ENCODE measurements at places on chromosomes 3 and 15.
A peak's percentile ranks its signal among the peaks of the same experiment; 100 is the strongest.

DNA sequence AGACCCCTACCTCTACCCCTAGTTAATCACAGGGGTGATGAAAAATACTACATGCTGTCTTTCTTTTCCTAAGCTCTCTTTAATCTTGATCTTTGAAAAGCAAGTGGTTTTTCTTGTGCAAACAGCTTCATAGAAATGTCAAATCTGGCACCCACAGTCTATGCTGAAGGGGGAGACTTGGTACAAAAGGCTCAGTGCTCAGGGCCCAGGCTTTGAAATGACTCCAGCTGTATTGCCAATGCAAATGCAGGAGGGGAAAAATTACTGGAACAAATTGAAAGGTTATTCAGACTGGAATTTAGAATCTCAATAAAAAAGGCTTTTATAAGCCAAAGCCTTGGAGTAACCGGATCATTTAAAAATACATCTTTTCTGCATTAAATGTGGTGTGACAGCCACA is 223.9 kb downstream of the LRTM1 start:
- no peaks in the 10 kb centered on the region for H3K36me3 ChIP-seq
- no peaks in the 10 kb centered on the region for H3K27me3 ChIP-seq
- H3K27ac ChIP-seq: no peak overlapping the region
- no peak overlapping the region for H3K4me3 ChIP-seq
- no peaks in the 10 kb centered on the region for H3K4me1 ChIP-seq

GRCh38 chr3:98233468-98233867 is 30.6 kb upstream of the OR5H6 start:
- no peak overlapping the region for H3K4me3 ChIP-seq
- H3K27me3 ChIP-seq: no peaks in the 10 kb centered on the region
- no peaks in the 10 kb centered on the region for H3K36me3 ChIP-seq
- no peak for DNase-seq
- H3K4me1 ChIP-seq: no peaks in the 10 kb centered on the region

GRCh38 chr3:194321693-194322640 is 29.2 kb downstream of the CPN2 start:
- no peak overlapping the region for H3K27ac ChIP-seq
- no peaks in the 10 kb centered on the region for H3K27me3 ChIP-seq
- H3K4me3 ChIP-seq: no peak overlapping the region
- H3K36me3 ChIP-seq: no peaks in the 10 kb centered on the region
- H3K4me1 ChIP-seq: peaks cover 9% of the 10 kb centered on the region

GRCh38 chr15:33551860-33552259 is 241.1 kb downstream of the RYR3 start:
- H3K36me3 ChIP-seq: no peaks in the 10 kb centered on the region
- no peaks in the 10 kb centered on the region for H3K4me1 ChIP-seq
- no peak for DNase-seq
- no peaks in the 10 kb centered on the region for H3K27me3 ChIP-seq
- H3K4me3 ChIP-seq: no peak overlapping the region
- H3K27ac ChIP-seq: no peak overlapping the region

GRCh38 chr3:12237912-12238650 is 50.8 kb upstream of the PPARG start:
- peaks cover 10% of the 10 kb centered on the region for H3K4me1 ChIP-seq
- no peak for DNase-seq
- no peak overlapping the region for H3K4me3 ChIP-seq
- H3K36me3 ChIP-seq: no peaks in the 10 kb centered on the region
- no peaks in the 10 kb centered on the region for H3K27me3 ChIP-seq

DNA sequence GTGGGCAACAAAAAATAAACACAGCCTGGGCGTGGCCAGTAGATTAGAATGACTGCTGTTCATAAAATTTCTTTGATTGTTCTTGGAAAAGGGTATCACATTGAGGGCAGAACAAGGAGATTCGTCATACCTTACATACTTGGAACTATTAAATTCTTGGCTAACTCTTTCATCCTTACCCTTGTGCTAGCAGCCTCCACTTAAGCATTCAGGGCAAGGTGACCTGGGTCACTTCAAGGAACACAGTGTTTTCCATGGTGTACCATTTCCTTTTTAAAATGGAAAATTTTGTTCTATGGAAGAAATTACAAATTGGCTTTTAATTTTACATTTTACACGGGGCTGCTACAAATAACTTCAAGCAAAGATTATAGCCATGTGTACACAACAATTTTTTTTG is 60.8 kb downstream of the MINDY4B start:
- no peaks in the 10 kb centered on the region for H3K27me3 ChIP-seq
- DNase-seq: no peak
- no peaks in the 10 kb centered on the region for H3K36me3 ChIP-seq
- H3K4me1 ChIP-seq: no peaks in the 10 kb centered on the region

- DNase-seq: no peak
- H3K36me3 ChIP-seq: no peaks in the 10 kb centered on the region
- no peaks in the 10 kb centered on the region for H3K4me1 ChIP-seq
- no peaks in the 10 kb centered on the region for H3K27me3 ChIP-seq
Observed at GRCh38 chr15:29921130-29921601, 98.9 kb upstream of the TJP1 start.

GRCh38 chr3:195058336-195059005 is 212.5 kb downstream of the XXYLT1 start:
- H3K27me3 ChIP-seq: no peaks in the 10 kb centered on the region
- H3K36me3 ChIP-seq: no peaks in the 10 kb centered on the region
- peak overlapping the region; percentile 40 for H3K27ac ChIP-seq
- H3K4me3 ChIP-seq: no peak overlapping the region
- H3K4me1 ChIP-seq: no peaks in the 10 kb centered on the region
- DNase-seq: no peak

DNA sequence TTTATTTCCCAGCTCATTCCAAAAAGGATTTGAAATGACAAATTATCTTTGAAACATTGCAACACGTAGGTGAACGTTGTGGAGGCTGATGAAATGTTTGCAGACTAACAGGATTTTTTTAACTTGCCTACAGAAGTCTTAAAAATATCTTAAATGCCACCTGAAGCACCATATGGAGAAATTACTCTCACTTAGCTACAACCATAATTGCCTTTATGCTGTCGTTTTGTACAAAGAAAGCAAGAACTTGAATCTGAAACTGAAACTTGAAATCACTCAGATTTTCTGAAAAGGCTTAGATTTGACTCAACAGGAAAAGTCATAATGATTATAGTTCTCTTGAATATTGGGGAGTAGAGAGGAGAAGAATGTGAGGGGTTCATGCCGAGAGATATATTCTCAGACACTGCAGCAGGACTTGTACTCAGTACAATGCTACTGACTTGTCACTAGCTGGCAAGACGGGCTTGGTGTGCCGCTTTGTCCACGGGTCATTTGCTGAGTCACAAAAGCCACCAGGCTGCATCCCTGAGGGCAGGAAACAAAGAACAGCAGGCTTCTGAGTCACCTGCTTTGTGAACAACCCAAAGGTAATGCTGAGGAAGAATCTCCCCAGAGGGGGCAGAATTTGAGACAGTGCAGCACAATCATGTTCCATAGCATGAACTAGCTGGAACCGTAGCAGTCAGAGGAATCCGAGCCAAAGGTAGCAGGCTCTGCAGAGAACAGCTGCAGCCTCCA is 7.1 kb upstream of the FMN1 start:
- no peaks in the 10 kb centered on the region for H3K4me1 ChIP-seq
- DNase-seq: peak; percentile 81
- no peak overlapping the region for H3K4me3 ChIP-seq
- H3K36me3 ChIP-seq: no peaks in the 10 kb centered on the region
- no peaks in the 10 kb centered on the region for H3K27me3 ChIP-seq
- H3K27ac ChIP-seq: no peak overlapping the region

DNA sequence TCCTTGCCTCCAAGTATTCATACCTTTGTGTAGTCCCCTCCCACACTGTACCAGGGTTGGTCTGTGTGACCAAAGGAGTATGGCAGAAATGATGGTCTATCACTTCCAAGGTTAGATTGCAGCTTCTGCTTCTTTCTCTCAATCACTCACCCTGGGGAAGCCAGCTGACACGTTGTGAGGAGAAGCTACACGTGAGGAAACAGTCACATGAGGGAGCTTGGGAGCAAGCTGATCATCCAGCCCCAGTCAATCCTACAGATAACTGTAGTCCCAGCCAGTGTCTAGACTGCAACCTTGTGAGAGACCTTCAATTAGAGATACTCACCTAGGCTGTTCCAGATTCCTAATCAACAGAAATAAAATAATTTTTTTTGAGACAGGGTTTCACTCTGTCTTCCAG is 6.2 kb upstream of the ZNF774 start:
- H3K4me3 ChIP-seq: no peak overlapping the region
- no peaks in the 10 kb centered on the region for H3K36me3 ChIP-seq
- no peaks in the 10 kb centered on the region for H3K27me3 ChIP-seq

DNA sequence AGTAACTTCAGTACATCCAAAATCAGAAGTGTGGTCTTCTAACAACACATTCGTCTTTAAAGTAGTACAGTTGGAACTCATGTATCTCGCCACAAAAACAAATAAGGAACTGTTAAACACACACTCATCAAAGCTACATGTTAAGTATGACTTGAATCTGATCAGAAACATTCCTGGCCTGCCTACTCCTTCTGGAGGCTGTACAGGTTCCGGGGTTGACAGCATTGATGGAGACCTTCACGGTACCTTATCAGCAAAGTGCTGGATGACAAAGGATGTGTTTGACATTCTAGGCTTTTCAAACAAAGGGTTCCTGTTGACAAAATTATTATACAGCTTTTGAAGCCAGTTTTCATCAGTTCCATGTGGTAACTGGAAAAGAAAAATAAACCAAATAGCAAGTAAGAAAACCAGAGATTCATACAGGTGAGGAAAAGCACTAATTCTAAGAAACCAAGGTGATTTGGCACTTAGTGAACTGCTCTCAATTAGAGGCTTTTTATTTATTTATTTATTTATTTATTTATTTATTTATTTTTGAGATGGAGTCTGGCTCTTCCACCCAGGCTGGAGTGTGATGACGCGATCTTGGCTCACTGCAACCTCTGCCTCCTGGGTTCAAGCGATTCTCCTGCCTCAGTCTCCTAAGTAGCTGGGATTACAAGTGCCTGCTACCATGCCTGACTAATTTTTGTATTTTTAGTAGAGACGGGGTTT is 44.3 kb downstream of the MYO5C start:
- DNase-seq: no peak
- no peaks in the 10 kb centered on the region for H3K4me1 ChIP-seq
- no peaks in the 10 kb centered on the region for H3K36me3 ChIP-seq
- H3K4me3 ChIP-seq: no peak overlapping the region

DNA sequence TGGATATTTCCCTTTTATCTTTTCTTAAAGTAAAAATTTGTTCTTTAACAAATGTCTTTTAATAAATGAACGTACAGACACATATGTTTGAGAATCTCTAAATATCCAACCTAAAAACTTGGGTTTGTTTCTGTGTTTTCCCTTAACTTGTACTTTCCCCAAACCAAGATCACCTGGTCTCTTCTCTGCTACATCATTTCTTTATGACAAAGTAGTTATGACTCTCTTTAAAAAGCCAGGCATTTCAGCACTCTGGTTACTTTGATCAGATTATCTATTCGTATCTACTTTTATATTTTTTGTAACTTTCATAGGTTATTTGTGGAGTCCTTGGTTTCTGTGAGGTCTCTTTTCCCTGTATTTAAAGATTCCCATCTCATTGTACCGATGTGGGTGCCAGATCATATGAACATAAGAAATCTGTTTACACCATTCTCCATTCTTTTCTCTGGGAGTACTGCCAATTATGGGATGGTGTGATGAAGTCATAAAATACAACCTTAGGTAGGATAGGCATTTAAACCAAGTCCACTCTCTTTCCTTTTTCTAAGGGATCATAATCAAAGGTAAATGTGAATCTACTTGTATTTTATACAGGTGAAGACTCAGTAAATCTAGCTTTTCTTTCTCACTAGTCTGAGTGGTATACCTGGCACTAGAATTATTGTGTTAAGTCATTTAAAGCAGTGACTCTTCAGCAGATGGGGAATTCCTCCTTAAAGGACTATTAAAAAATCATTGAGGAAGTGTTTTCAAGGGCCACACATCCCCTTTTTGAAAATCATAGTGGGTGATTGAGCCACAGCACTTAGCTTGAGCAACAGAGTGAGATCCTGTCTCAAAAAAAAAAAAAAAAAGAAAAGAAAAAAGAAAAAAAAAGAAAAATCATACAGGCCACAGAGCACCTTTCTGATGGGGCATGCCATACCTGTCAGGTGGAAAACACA is 12.4 kb upstream of the NFKBIZ start:
- H3K4me1 ChIP-seq: no peaks in the 10 kb centered on the region
- DNase-seq: no peak
- no peaks in the 10 kb centered on the region for H3K36me3 ChIP-seq
- H3K27me3 ChIP-seq: no peaks in the 10 kb centered on the region

- H3K36me3 ChIP-seq: no peaks in the 10 kb centered on the region
- DNase-seq: no peak
- H3K4me1 ChIP-seq: no peaks in the 10 kb centered on the region
Observed at GRCh38 chr3:146058241-146058640, 102.7 kb downstream of the PLOD2 start.

DNA sequence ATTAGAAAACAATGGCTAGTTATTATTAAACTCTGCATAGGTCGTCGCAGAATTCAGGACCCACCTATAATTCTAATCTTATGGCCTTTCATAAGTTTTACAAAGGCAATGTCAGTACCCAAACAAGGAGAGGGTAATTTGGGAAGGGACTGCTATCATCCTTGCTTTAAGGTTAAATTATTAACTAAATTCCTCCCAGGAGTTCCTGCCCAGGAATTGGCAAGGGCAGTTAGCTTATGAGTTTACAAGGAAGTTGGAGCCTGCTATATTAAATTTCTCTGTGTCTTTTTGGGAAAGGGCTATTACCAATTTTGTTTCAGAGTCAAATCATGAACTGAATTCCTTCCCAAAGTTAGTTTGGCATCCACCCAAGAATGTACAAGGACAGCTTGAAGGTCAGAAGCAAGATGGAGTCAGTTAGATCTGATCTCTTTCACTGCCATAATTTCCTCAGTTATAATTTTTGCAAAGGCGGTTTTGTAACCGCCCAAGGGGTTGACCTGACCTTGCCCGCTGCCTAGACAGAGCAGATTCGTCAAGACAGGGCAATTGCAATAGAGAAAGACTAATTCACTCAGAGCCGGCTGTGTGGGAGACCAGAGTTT is 45.3 kb upstream of the LHFPL4 start:
- no peaks in the 10 kb centered on the region for H3K27me3 ChIP-seq
- no peak overlapping the region for H3K27ac ChIP-seq
- peak; percentile 22 for DNase-seq
- no peaks in the 10 kb centered on the region for H3K36me3 ChIP-seq
- no peak overlapping the region for H3K4me3 ChIP-seq

GRCh38 chr15:41659190-41659589 is 1.0 kb upstream of the MGA start:
- peaks cover 27% of the 10 kb centered on the region for H3K4me1 ChIP-seq
- no peak for DNase-seq
- no peak overlapping the region for H3K4me3 ChIP-seq
- H3K27me3 ChIP-seq: no peaks in the 10 kb centered on the region
- no peak overlapping the region for H3K27ac ChIP-seq
- no peaks in the 10 kb centered on the region for H3K36me3 ChIP-seq

GRCh38 chr15:57747206-57747896 is 40.8 kb downstream of the POLR2M start:
- H3K36me3 ChIP-seq: no peaks in the 10 kb centered on the region
- H3K4me3 ChIP-seq: no peak overlapping the region
- H3K4me1 ChIP-seq: no peaks in the 10 kb centered on the region

- H3K4me3 ChIP-seq: no peak overlapping the region
- H3K4me1 ChIP-seq: no peaks in the 10 kb centered on the region
- no peaks in the 10 kb centered on the region for H3K27me3 ChIP-seq
- no peaks in the 10 kb centered on the region for H3K36me3 ChIP-seq
- DNase-seq: no peak
Observed at GRCh38 chr3:39664931-39665330, 144.5 kb upstream of the MYRIP start.

Data from adrenal gland (tissue), 19 donors.